ENCODE measurements at places on chromosomes 16 and 17.

- H3K27ac ChIP-seq, result no peak overlapping the region
- H3K27me3 ChIP-seq, result no peaks in the 10 kb centered on the region
- H3K4me1 ChIP-seq, result peaks cover 24% of the 10 kb centered on the region
- no peak for DNase-seq
These were observed 69.5 kb downstream of the CMIP start for GRCh38 chr16:81514041-81514559.

DNA sequence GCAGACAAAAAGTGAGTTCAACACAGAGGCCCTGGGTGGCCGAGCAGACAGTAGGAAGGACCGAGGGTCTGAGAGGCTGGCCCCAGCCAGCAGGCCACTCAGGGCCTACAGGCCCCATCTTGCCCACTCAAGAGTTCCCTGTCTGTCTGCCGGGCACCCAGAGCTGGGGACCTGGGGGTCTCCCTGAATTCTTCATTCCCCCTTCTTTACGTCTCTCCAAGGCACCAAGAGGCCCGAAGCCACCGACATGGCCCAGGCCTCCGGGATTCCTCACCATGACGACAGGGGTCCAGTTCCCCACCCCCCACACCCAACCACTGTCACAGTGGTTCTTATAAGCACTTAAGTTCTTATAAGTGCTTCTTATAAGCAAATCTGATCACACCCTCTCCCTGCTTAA, 49.2 kb downstream of the NOS2 start:
- H3K36me3 ChIP-seq, result no peaks in the 10 kb centered on the region
- H3K4me1 ChIP-seq, result no peaks in the 10 kb centered on the region
- no peaks in the 10 kb centered on the region for H3K27me3 ChIP-seq

DNA sequence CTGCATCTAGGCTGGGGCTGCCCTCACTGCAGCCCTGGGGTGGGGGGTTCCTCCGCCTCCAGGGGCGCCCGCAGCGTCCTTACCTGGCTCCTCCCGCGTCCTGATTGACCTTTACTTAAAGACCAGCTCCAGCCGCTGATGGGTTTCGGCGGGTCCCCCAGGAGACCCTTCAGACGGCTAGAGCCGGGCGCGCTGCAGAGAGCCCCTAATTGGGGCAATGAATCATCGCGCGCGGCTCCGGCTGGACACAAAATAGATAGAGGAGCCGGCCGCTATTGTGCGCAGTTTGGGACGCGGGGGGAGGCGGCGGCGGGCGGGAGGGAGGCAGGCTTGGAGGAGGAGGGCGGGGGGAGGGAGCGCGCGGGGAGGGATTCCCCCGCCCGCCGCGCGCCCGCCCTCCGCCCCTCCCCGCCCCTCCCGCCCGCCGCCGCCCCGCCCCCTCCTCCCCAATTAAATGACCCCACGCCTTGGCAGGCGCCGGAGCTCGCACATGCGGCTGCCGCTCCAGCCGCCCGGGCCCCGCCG, 56.5 kb upstream of the CIBAR2 start:
- H3K36me3 ChIP-seq, result no peaks in the 10 kb centered on the region
- no peak overlapping the region for H3K4me3 ChIP-seq
- H3K27me3 ChIP-seq, result no peaks in the 10 kb centered on the region
- H3K4me1 ChIP-seq, result peaks cover 65% of the 10 kb centered on the region
- H3K27ac ChIP-seq, result peak overlapping the region; percentile 47

DNA sequence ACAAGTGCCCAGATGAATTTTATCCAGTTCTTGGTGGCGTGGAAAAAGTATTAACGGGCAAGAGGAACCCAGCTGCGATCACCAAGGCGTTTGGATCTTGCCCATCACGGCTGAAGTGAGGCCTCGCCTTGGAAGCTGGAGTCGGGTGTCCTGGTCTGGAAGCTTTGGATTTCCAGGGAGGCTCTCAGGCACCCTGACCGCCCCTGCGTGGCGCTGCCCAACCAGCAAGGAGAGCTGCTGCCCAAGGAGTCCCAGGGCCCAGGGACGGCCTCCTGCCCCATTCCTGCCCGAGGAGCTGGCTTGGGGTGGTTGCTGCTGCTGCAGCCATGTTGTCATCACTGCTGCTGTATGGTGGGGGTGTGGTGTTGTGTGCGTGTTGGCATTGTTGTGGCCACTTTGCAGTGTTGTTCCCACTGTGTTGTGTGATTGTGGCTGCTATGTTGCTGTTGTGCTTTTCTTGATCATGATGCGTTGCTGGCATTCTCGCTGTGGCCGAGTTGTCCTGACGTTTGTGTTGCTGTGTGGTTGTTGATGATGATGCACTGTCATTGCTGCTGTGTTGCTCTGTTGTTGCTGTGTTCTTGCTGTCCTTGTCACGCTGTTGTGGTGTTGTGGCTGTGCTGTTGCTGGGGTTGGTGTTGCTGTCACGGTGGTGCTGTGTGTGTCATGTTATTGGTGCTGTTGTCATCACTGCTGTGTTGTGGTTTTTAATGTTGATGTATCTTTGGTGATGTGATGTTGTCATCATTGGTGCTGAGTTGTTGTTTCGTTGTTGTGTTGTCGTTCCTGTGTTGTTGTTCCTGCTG, 318.8 kb downstream of the C16orf95 start:
- no peak for DNase-seq
- no peaks in the 10 kb centered on the region for H3K36me3 ChIP-seq
- no peaks in the 10 kb centered on the region for H3K4me1 ChIP-seq

- H3K27ac ChIP-seq, result peak overlapping the region; percentile 92
- H3K36me3 ChIP-seq, result peaks cover 7% of the 10 kb centered on the region
- H3K4me3 ChIP-seq, result peak overlapping the region; percentile 95
- H3K27me3 ChIP-seq, result no peaks in the 10 kb centered on the region
These were observed 560 bp upstream of the RUSF1 start for GRCh38 chr16:31508706-31509195.
